ENCODE measurements at places on chromosomes 4 and X.

GRCh38 chr4:186651624-186652023, 72.0 kb downstream of the FAT1 start:
- DNase-seq = no peak

- DNase-seq = no peak
These were observed 38.6 kb upstream of the TRPC3 start for GRCh38 chr4:121990489-121990888.

DNA sequence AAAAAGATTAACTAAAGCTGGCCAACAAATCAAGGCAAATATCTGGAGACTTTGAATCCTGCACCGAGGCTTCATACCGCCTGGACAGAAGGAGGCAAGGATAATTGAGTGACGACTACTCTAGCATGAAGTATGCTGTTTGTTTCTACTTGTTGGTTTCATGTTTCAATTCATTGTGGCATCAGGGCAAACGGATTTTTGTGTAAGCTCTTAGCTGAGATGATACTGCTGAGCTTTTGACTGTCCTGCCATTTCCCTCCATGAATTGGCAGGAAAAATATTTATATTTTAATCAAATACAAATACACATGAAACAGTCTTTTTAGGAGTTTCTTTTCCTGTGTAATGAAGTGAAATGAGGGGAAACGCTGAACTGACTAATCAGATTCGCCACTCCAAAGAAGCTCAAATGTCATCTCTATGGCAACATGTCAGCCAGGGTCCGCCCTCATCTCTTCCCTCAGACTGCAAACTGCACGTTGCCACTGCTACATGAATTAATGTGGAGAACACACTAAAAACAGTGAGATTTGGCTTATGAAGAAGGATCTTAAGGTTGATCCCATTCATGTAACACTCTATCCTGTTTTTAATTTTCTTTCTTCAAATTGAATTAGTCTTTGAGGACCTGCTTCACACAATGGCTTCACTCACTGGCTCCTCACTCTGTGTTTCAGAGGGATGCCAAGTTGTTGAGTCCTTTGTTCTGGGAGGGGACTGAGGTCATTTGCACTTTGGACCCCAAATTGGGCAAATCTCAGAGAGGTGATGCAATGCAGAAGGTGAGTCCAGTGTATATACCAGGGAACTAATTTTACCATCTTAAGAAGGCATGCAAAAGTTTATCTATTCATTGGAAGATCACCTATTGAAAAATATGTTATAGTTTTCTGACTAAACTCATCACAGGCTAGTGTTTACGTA, 149.6 kb upstream of the MID1 start:
- no peak for DNase-seq

DNA sequence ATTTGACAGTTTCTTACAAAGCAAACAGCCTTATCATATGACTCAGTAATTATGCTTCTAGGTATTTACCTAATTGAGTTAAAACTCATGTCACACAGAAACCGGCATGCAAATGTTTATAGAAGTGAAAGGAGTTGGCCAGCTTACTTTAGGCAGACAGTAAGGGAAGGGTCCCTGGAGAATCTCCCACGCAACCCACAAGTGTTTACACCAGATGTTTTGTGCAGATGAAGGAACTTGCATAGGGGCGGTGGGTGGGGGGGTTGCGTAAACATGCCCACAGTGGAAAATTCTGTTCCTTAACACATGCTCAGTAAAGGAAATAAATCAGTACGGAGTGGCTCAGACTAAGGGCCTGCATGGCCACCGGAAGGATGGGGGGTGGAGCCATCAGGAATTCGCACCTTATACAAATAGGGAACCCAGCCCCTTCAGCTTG, 330.5 kb upstream of the AADAT start:
- no peak for DNase-seq

- DNase-seq = no peak
These were observed 590 bp upstream of the CCDC110 start for GRCh38 chr4:185472103-185472542.

DNA sequence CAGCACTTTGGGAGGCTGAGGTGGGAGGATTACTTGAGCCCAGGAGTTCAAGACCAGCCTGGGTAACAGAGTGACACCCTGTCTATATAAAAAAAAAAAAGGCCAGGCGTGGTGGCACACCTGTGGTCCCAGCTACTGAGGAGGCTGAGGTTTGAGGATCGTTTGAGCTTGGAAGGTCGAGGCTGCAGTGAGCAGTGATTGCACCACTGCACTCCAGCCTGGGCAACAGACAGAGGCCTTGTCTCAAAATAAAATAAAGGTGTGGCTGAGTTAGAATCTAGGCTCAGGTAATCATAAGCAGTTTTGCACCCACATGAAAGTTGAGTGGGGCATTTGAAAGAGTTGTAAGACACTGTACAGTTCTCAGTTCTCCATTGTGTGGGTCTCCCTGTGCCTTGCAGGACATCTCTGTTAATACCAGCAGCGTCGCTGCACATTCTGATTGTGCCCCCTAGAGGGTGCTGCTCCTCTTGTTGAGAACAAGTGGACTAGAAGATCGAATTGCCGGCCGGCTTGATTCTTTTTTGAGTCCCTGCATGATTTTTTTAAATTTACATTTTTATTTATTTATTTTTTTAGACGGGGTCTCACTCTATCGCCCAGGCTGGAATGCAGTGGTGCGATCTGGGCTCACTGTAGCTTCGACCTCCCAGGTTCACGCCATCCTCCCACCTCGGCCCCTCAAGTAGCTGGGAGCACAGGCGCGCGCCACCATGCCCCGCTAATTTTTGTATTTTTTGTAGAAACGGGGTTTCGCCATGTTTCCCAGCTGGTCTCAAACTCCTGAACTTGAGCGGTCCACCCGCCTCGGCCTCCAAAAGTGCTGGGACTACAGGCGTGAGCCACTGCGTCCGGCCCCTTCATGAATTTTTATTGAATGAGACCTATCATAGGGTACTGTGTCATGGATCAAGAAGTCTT, 73.6 kb upstream of the RBMX start:
- peak; percentile 11 for DNase-seq

DNA sequence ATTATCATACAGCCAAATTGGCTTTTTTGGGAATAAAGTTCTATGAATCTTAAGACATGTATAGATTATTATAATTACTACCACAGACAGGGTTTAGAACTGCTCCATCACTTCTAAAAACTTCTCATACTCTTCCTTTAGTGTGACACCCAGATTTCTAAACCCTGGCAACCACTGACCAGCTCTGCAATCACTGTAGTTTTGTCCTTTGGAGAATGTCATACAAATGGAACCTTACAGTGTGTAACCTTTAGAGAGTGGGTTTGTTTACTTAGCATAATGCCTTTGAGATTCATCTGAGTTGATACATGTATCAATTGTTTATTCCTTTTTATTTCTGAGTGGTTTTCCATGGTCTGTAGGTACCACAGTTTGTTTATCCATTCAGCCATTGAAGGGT, 95.0 kb downstream of the TMEM164 start:
- no peak for DNase-seq

GRCh38 chr4:17356926-17357325, 155.0 kb downstream of the QDPR start:
- no peak for DNase-seq

GRCh38 chr4:47381172-47381571, 82.3 kb downstream of the COMMD8 start:
- no peak for DNase-seq

DNA sequence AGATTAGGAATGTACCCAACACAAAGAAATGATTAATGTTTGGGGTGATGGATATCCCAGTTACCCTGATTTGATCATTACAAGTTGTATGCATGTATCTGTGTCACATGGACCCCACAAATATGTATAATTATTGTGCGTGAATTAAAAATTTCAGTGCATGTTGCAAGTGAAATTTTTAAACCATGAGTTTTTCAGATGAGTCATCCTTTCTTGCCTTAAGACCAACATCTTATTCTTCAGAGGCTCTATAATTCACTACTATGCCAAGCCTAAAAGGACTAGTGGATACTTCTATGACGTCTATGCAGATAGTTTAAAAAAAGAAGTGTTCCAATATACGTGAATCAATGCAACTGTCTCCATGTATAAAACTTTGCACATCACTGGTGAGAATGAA, 113.0 kb upstream of the SH3RF1 start:
- DNase-seq = no peak

DNA sequence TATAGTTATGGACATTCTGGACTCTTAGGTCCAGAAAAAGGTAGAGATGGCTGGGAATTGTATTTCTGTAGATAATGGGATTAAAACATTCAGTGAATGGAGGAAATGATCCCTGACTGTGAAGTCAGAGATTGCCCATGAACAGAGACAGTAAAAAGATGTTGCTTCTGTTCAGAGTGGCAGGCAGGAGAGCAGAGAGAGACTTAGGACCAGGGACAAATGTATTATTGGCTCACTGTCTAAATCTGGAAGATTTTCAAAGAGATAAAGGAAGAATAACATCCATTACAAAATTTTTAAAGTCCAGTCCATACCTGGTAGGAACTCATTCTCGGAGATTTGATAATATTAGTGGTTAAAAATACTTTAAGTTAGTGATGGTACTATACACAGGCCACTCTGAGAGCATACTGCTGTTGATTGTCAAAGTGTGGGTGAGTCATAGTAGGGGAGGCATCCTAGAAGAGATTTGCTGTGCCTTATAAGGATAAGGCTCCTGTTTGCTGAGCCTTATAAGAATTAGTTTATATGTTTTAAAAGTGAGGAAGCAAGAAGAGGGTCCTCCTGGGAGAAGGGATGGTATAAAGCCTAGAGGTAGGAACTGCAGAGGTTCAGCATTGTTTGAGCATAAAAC, 53.0 kb downstream of the JADE3 start:
- DNase-seq = no peak

GRCh38 chrX:151738751-151739150, 4.2 kb downstream of the CNGA2 start:
- DNase-seq = no peak

GRCh38 chr4:76943790-76944189, 5.8 kb upstream of the SEPTIN11 start:
- no peak for DNase-seq

DNA sequence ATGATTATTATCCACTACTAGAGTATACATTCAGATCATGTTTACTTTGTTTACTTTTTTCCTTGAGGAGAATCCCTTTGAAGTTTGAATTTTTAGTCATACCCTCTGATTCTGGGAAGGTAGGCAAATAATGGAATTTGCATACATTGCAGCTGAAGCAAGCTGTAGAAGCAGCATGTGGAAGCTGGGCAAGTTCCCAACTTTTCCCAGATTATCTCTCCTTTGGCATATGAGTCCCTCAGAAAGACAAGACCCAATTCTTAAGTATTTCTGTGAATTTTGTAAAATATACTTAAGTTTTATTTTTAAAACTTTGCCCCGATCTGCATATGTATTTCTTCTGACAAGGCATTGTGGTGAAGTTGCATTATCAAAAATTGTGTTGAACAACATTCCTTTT, 94.9 kb downstream of the CNKSR2 start:
- DNase-seq = no peak

- DNase-seq = no peak
These were observed 404 bp upstream of the GPRASP2 start for GRCh38 chrX:102711872-102712215.

DNA sequence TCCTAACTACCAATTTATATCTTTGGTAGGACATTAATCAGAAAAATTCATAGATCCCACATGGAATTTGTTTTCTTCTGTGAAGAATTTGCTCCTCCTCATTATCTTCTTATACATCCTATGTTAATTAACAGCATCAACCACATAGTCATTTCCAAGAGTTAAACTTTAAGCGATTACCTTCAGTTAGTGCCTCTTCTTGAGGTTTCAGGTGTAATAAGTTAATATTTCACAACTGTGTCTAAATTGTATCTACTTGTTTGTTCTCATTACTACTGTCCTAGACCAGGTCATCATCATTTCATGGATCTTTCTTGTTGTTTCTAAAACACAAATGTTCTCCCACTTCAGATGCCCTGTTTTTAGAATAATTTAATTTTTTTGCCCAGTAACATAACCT, 457.9 kb downstream of the FAT4 start:
- DNase-seq = no peak

DNA sequence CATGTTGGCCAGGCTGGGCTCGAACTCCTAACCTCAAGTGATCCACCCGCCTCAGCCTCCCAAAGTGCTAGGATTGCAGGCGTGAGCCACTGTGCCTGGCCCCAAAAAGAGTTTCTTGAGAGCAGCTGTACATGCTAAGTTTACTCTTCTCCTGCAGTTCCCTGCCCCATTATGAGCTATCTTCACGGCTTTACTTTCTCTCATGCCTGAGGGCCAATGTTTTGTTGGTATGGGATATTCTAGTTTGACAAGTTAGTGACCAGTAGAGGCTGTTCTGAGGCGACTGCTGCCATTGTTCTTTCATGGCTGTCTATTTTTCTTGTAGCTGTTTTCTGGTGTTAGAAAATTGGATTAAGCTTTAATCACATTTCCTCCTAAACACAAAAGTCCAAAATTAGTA, 78.0 kb upstream of the STX18 start:
- no peak for DNase-seq

DNA sequence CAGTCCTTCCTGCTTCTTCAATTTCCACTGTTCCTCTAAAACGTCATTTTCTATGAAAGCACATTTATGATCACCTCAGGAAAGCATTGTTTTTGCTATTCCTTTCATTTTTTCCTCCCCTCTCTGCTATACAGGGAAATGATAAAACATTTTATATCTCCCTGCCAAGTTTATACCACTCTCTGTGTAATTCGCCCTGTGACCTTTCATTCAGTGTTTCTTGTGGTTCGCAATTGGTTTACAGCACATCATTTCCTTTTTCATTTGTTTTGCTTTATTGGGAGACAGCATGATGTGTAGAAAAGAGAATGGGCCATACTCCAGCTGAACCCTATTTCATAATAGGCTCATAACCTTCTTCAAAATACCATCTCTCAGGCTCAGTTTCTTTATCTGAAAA, 99.9 kb upstream of the RAPGEF2 start:
- no peak for DNase-seq

GRCh38 chr4:78121338-78121904, 64.3 kb downstream of the FRAS1 start:
- no peak for DNase-seq

- no peak for DNase-seq
These were observed 47.5 kb downstream of the UCHL1 start for GRCh38 chr4:41304221-41304620.

- no peak for DNase-seq
These were observed 611.8 kb downstream of the SPOCK3 start for GRCh38 chr4:166622425-166622977.

DNA sequence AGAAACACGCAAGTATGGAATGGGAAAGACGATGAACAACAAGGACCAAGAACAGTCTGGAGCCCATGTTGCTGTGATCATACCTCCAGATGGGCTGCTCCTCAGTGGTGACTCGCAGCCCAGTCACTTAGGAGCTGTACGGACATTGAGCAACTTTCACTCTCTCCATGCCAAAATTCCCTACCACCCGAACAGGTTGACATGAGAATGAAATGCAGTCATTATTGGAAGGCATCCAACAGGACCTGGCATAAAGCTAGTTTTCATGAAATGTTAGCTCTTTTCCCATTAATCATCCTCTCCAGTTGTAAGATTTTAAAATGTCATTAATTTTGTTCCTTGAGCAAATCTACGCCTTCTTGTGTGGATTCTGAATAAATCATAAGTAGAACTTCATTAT, 82.7 kb upstream of the GPM6B start:
- no peak for DNase-seq

Data from stimulated activated CD8-positive, alpha-beta memory T cell treated with anti-CD3 and anti-CD28 coated beads, Interleukin-4, amount 100 ng/mL, for 4 hours (primary cell).